ENCODE measurements at places on chromosomes 4 and X.

DNA sequence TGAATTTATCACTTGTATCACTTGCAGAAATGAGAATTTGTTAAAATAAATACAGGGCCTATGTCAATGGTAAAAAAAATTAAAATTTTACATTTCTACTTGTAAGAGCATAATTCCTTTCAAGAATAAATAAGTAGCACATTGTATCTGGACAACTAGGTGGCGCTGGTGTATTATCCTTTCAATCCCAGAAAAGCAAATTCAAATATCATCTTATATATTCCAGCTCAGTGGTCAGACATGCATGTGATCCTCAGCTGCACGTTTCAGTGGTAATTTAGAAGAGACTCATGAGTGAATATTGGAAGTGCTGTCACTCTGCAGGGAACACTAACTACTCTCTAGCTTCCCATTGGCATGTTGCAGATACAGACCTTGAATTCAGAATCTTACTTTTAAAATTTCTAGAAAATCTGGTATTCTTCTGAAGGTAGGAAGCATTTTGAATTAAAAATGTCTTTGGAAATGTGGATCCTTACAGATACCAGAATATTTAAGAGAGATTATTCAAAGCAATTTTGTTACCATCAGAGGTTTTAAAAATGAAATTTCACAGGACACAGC, 1414.7 kb upstream of the TENM3 start:
- DNase-seq, result peak; percentile 65

DNA sequence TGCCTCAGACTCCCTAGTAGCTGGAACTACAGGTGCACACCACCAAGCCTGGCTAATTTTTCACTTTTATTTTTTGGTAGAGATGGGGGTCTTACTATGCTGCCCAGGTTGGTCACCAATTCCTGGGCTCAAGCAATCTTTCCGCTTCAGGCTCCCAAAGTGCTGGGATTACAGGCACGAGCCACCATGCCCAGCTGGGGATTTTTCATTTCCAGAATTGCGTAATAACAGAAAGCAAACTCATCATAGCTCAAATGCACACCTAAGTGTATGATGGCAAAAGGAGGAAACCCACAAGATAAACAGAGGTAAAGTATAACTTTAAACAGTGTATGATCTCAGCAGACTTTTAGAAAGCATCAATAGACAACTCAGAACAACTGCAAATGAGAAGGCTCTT, 56.2 kb downstream of the TEX11 start:
- DNase-seq, result no peak

DNA sequence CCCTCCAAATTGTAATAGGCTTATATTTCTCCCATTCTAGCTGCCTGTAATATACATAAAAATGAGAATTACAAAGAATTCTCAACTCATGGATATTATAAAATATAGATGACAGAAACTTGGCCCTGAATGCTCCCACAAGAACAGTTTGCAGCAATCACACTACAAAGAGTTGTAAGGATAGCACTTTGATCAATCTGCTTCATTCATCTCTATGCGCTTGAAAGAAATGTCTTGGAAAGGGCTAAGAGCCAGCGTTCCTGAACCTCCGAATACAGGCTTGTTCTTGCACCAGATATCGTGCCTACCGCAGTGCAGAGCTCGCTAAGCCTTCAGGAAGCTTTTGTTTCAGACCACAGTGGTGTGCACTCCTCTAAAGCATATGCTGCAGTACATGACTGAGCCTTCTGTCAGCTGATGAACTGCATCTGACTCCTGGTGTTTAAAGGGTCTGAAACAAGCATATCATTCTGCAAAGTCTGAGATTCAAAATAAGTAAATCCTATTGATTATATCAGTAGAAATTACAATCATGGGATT, 417.6 kb upstream of the ZFP42 start:
- DNase-seq, result no peak

DNA sequence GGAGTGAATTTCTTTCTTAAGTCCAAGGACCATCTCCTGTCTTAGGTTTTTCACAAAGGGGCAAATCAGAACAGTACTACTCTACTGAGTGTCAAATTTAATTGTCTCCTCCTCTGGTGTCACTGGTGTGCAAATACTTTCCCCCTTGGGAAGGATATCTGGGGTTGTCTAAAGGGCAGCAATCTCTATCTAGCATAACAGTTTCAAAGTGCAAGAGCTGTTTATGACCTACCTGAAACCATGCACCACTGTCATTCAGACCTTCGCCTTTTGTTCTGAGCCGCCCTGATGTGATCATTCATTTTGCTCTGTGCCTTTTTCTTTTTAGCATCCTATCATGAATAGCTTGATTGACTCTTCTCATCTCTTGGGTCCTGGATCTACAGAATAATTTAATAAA, 39.3 kb downstream of the IL1RAPL1 start:
- no peak for DNase-seq

- DNase-seq, result no peak
Observed at GRCh38 chr4:41199788-41200187, 14.6 kb downstream of the APBB2 start.

DNA sequence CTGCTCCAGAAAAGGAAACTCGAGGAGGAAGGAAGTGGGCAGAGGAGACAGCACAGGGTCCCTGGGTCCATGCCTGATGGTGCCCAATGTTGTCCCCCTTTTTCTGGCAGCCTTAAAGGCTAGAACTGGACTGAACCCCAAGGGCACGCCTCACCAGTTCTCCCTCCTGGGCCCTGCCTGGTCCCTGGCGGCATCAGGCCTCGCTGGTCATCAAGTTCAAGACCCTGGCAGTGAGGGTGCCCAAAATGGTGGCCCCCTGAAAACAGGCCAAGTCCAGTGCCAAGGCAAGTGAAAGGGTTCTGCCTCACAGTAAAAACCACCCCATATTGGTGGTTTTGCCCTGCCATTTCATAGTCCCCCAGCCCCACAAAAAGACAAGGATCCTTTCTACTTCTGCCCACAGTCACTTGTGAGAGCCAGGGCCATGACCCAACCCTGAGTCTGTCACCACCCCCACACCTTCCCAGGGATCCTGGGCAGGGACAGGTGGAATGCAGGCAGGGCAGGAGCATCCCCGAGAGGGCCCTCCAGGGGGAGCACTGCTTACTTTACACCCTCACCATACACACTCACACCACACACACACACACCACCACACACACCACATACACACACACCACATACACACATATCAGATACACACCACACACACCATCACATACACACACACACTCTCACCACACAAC, 107.6 kb downstream of the DCTD start:
- DNase-seq, result no peak

GRCh38 chrX:55030271-55031205, at the start of gene ALAS2:
TSS of gene ALAS2 (minus strand) at chrX:55030977. CDS start at chrX:55026000, 4,977 bp downstream.
- no peak for DNase-seq

- DNase-seq, result no peak
Observed at GRCh38 chr4:162274354-162274753, 110.6 kb upstream of the FSTL5 start.

DNA sequence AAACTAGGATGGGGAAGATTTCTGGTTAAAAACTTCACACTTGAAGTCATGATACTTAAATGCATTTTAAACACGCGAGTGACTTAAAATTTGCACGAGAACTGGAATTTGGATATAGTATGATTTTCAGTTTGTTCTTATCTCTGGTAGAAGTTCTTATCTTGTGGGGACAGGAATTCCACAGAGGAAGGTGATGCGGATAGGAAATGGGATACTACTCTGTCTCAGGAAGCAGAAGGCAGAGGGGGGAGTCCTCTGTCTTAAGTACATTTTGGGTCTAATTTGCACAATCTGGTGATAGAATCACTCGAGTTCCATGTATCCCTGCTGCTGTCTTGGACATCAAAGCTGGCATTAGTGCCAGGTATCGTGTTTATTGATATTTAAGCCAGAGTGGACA, 53.3 kb downstream of the TLL1 start:
- no peak for DNase-seq

DNA sequence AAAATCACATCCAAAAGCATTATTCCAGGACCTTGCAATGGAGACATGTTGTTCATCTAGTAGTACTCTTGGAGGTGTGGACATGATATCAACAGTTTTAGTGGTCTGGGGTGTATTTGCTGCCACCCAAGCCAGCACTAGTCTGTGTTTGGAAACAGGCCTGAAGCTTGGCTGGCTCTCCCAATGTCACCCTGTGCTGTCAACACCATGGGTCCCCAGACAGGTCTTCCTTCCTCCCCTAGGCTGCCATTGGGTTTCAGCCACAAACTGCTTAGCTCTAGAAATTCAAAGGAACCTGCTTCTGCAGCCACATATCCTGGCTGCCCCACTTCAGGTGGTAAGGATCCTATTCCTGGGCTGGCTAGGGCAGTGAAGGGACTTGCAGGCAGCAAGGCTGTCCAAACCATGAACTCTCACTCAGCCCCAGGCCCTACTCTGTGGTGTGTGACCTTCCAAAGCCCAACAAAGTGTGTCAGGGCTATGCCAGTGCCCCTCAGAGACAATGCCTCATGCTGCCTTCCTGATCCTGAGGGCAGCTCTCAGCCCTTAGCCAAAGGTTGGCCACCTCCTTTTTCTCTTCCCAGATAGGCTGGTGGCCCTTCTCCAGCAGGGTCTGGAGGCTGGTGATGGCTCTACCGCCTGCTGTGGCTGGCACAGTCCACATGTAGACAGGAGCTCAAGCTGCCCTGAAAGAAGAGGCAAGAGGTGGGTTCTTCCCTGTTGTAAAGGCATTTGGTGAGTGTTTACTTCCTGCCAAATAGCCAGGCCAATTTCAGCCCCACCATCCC, 18.3 kb downstream of the AMER1 start:
- no peak for DNase-seq

GRCh38 chr4:56426273-56426672, 9.1 kb downstream of the PPAT start:
- DNase-seq, result no peak
